ENCODE measurements at places on chromosomes 12 and 14. TPM values are rescaled to one million over a fixed set of nuclear protein-coding genes. Genes with fewer than 3 reads are reported as not detected.

Gene CCDC177
- not detected for total RNA-seq

Gene GLI1
- total RNA-seq = 2.0 TPM

Gene SLC5A8
- total RNA-seq = not detected

Gene DLGAP5
- total RNA-seq = 8.1 TPM

Gene KCNC2
- not detected for total RNA-seq

Gene MEG3
- 95.0 TPM for total RNA-seq

Data from fibroblast of lung (primary cell).